Esophagus muscularis mucosa (tissue), 4 donors: ENCODE measurements at places on chromosomes 2 and 18. TPM values are rescaled to one million over a fixed set of nuclear protein-coding genes. Genes with fewer than 3 reads are reported as not detected.

DNA sequence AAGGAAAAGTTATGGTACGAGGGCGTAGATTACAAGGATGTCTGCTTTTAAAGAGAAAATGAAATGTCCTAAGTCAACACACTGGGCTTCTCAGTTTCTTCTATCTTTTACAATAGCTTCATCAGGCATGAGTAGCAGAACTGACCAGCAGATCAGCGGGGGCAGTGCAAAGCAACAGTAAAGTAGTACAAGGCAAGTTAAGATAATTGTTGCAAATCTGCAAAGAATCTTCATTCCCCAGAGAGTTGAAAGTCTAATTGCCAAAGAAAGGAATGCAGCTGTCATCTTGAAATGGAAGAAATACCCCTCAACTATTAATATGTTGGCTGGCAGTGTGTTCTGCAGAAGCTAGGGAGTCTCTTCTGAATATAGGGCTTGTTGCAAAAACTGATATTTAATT is 60.2 kb upstream of the SLC39A10 start:
- DNase-seq: no peak

HAUS1 gene
- total RNA-seq: 48.3 TPM

GRCh38 chr2:139078376-139078775 is 298.2 kb upstream of the NXPH2 start:
- no peak for DNase-seq

GRCh38 chr18:49161627-49162026 is 210.9 kb upstream of the SMAD7 start:
- no peak for DNase-seq

TMEM214 gene
- total RNA-seq: 26.7 TPM

CDH20 gene
- total RNA-seq: 0.11 TPM

- DNase-seq: no peak
Observed at GRCh38 chr2:33272001-33272400, 204.4 kb upstream of the RASGRP3 start.

DNA sequence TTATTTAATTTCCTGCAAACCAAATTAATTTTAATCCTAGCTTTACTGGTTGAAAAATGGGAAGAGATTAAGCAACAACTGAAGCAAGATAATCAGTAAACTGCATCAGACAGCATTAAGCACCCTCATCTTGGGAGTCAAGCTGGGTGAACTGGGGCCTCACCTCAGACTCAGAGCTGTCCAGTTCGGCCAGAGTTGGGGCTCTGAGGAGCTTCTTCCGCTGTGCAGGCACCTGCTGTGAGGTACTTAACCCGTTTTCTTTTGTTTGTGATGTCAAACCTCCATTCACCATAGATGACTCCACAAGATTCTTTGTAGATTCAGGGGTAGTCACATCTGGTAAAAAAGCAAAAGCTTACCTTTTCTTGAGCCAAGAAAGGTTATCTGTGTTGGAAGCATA is 71.8 kb downstream of the PRELID3A start:
- DNase-seq: no peak

DNA sequence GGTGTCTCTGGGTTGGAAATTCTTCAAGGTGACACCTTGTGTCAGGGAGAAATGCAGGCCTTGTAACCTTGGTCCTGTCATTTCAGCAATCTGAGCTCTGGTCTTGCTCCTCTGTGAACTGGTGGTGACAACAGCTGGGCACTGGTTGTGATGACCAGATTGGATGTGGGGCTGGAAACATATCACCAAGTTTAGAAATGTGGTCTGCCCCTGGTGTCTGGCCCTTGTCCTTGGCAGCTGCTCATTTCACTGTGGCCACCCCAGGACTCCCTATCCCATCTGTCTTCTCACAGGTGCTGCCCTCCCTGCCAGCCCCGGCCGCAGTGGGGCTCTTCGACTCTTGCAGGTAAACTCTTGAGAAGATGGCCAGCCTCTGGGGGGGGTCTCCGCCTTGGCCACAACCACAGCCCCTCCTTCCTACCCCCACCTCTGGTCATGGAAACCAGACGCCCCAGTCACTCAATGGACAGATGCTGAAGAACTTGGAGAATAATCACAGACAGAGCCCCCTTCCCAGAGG is 20.7 kb downstream of the SIX3 start:
- DNase-seq: no peak

DNA sequence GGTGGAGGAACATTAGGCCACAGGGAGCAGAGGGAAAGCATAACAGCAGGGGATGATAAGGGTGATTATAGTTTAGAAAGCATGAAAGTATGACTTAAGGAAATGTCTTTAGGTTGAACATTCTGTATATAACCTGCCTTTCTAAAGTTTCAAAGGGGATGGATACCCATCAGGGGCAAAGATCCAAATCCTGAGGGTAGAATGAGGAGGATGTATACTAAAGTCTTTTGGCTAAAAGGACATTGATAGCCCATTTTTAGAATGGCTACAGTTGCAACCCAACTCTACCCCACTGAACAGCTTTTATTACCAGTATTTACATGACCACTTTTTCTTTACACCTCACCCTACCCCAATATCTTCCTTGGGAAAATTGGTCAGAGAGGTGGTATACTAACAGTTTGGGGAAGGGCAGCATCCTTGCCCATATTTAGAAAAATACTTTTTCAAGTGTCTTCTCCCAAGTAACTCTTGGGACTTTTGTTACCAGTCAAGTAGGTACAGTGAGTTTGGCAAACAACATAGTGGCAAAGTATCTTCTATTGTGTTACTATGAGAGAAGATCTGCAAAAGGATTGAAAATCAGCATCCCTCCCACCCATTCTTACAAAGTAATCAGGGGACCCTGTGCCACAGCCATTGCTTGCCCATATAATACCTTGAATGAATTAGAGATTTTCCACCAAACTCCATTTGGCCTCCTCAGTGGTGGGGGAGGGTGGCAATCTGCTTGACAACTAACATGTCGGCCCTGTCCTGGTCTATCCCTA is 8.3 kb downstream of the MAT2A start:
- no peak for DNase-seq

DIS3L2 gene
- 16.1 TPM for total RNA-seq
